Retinal pigment epithelial cell (primary cell): ENCODE measurements at places on chromosomes 4 and X.

GRCh38 chr4:145883101-145883694, 55.4 kb downstream of the ZNF827 start:
- DNase-seq, result no peak

DNA sequence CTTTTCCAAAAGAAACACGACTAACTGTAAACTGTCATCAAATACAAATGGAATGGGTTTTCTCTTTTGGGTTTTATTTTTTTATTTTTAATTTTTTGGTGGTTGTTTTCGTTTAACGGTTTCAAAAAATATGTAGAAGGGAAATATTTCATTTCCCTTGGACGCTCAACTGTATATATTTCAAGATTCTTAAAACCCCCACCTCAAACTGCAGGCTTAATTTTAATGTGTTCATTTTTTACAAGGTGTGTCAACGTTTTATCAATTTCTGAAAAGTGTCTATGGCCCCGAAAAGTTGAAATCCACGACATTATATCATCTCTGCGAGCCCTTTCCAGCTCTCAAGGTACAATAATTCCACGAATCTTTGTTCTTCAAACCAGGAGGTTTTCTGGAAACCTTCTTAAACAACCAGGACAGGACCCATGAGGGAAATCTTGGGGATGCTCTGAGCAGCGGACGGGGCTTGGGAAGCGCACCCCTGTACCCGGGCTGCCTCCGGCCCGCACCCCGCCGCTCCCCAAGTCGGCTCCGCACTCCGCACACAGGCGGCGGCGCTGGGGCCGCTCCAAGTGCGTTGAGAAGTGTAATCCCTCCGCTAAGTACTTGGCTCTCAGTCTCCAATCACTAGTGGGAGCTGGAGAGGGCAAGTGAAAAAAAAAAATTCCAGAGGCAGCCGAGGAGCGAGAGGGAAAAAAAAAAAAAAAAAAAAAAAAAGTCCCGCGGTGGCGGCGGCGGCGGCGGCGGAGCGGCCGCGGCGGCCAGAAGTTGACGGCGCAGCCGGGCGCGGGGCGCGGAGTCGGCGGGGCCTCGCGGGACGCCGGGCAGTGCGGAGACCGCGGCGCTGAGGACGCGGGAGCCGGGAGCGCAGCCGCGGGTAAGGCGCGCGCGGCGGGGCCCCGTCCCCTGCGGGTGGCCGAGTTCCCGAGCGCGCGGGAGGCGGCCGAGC, at the start of gene BMPR1B:
Gene BMPR1B, plus strand, starts transcription at position 764 of the 949 bp plus-strand sequence. CDS start 346,470 bp downstream, outside the sequence.
- DNase-seq, result peak; percentile 50

- peak; percentile 30 for DNase-seq
Observed at GRCh38 chrX:38080808-38081207, 74.5 kb downstream of the SYTL5 start.

DNA sequence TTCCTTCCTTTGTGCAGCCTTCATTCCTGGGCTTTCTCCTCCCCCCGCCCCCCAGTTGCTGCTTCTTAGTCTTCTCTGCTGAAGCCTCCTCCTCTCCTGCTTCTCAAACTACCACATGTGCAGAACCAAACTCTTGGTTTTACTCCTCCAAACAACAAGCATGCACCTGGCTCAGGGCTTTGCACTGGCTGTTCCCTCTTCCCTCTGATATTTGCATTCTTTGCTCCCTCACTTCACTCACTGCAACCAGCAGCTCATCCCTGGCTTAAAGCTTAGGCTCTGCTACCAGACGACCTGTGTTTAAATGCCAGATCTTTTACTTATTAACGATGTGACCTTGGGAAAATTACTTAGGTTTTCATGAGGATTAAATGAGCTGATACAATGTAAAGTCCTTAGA, 51.4 kb downstream of the MED28 start:
- DNase-seq, result no peak

- DNase-seq, result no peak
Observed at GRCh38 chrX:71217298-71217697, 5.7 kb upstream of the GJB1 start.

- no peak for DNase-seq
Observed at GRCh38 chrX:2176274-2176673, 324.5 kb downstream of the DHRSX start.

DNA sequence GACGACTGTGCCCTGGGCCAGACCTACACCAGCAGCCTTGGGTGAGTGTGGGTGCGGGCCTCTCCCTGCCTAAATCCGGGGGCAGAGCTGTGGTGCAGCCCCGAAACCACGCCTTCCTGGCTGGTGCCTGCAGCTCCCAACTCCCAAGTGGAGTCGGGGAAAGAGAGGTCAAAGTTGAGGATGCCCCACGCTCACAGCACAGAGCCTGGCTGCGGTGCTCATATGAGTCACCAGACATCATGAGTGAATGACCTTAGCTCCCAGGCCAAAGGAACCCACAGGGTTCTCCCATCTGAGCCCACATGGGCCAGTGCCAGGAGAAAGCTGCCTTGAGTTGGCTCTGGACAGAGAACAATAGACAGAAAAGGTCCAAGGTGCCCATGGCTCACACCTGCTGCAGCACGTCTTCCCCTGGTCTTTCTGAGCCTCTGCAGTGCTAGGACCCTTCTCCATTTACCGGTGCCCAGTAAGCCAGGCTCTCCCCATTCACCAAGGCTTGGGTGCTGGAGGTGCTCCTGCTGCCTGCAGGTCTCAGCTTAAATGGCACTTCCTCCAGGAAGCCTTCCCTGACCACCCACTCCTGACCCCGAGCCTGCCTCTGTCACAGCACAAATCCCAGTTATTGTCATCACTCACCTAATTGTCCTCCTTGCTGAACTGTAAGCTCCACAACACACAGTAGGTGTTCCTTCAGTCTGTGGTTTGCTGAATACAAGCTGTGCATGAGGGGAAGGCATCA, 224.2 kb downstream of the AFAP1 start:
- no peak for DNase-seq

- DNase-seq, result no peak
Observed at GRCh38 chrX:105647749-105648148, 174.6 kb upstream of the NRK start.

GRCh38 chr4:236028-236427, 69.2 kb downstream of the ZNF732 start:
- no peak for DNase-seq
